ENCODE measurements at places on chromosomes 4 and X. TPM values are rescaled to one million over a fixed set of nuclear protein-coding genes. Genes with fewer than 3 reads are reported as not detected.

- no peak for DNase-seq
Measured at GRCh38 chr4:155405059-155405458, 28.3 kb upstream of the MAP9 start.

DNA sequence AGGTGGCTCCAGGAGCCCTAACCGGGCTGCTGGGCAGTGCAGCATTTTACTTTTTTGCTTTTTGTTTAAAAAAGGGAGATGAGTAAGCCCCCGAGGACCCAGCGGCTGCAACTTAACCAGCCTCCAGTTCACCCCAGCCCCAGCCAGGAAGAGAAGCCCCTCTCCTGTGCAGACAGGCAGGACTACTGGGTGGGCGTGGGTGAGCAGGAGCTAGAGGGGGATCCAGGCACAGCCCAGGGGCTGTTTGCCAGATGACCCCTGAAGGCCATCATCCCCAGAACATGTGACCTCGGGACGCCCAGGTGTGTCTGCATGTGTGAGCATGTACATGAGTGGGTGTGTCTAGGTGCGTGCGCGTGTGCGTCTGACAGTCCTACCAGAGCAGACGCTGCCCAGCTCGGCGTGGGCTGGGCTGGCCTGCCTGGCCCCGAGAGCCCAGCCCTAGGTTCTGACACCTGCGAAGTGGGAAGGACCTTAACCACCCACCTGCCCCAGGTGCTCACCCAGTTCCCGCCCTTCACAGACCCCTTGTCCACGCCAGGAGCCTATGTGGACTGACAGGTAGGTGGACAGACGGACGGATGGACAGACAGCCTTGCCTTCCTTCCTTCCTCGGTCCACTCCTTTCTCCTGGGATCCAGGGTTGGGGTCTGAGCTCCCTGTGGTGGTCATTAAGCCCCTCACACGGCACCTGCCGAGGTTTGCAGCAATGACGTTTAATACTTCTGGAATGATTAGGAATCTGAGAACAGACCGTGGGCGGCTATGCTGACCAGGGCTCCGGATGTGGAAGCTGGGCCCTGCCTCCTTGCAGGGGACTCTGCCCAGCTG, 7.8 kb upstream of the HAUS3 start:
- DNase-seq, result no peak

ARAP2 gene
- 21.7 TPM for total RNA-seq

- DNase-seq, result no peak
Measured at GRCh38 chr4:13203101-13203500, 281.0 kb downstream of the RAB28 start.

- DNase-seq, result no peak
Measured at GRCh38 chrX:123215397-123216089, 31.5 kb downstream of the GRIA3 start.

DNA sequence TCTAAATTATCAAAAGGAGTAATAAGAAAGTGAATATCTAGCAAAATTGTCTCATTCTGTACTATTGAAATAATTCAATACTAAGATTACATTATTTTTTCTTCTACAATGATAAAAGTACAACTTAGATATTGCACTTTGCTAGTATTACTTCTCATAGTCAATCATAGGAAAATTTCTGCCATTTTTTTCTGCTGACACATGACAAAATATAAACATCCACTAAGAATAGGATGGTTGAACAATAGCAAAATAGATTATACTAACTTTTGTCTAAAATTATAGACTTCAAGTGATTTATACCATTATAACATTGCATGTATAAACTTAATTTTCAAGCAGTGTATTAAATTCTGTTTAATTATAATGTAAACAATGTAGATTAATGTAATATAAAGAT, 540.2 kb downstream of the PDHA2 start:
- no peak for DNase-seq

GRCh38 chr4:81659051-81659450, 187.3 kb upstream of the RASGEF1B start:
- no peak for DNase-seq

GRCh38 chr4:1547131-1547855, 136.8 kb downstream of the FAM53A start:
- no peak for DNase-seq

DNA sequence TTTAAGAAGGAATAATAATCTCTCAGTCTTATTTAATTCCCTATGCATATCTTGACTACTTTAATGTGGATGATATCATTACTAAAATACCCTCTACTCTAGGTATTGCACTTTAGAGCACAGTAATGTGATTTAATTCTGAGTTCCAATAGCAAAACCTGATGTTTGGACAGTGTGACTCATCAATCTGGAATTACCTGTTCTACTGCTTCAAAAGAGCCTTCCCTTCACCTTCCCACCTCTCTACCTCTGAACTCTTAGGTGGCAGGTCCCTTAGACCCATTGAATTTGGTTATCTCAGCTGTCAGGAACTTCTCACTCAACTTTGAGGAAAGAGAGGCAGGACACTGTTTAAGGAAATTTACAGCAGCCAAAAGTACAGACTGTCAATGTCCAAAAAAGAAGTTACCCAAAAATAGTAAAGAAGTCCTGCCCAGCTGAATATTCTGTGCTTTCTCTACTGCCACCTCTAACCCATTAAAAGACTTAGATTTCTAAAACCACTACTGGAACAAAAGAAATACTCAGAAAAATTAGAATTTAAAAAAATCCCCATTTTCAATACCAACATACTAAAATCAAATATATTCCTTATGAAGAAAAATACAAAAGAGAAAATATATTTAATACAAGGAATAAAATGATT, 123.1 kb upstream of the GPM6A start:
- no peak for DNase-seq

GRCh38 chrX:154019061-154019621, 561 bp downstream of the IRAK1 start:
- DNase-seq, result no peak

- no peak for DNase-seq
Measured at GRCh38 chr4:7516096-7516772, 81.5 kb upstream of the PSAPL1 start.

DNA sequence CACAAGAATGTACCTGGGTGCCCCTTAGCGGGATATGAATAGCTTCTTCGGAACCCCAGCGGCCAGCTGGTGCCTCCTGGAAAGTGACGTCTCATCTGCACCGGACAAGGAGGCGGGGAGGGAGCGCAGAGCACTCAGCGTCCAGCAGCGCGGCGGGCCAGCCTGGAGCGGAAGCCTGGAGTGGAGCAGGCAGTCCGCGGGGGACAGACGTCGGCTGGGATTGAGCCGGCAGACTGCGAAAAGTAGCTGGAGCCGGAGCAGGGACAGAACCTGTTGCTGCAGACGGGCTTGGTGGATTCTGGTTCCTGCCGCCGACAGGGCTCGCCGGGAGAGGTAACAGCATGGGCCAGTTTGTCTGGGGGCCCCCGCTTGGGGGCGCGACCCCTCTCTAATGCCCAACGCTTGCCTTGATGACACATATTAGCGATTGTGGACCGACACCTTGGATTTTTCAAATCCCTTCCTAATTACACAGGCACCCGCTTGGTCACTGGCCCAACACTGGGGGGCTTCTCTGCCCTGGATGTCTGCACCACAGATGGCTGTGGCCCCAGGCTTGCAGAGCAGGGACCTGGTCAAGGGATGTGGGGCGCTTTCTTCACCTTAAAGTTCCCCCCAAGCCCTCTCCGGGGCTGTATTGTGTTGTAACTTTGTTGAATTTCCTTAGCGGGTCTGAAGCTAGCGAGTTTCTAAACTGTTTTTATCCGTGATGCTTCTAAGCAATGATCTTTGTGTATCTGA, at the start of gene NPFFR2:
Gene NPFFR2, plus strand, starts transcription at position 133 of the 741 bp plus-strand sequence. CDS start 96,592 bp downstream, outside the sequence.
- no peak for DNase-seq

DNA sequence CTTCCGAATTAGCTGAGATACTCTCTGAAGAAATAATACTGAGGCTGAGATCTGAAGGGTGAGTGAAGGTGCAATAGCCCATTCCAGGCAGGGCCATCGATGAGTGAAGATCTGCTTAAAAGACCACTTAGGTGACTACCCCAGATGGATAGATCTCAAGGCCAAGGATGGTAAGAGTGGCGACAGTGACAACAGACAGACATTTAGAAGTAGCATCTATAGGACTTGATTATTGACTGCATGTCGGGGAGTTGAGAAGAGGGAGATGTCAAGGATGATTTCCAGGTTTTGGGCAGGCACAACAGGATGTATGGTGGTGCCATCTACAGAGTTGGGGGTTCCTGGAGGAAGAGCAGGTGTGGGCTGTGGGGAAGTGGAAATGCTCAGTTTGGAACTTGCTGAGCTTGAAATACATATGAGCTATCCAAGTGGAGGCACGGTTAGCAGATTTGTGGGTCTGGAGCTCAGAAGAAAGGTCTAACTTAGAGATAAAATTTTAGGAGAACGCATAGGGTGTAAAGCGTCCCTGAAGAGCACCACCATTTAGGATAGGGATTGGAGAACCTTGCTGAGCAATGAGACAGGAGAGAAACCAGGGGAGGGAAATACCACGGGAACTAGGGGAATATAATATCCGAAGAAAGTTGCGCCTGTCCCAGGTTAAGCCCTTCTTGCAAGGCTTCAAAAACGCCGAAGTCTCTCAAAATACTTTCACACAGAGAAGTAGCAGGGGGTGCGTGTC, 688 bp downstream of the UFSP2 start:
- DNase-seq, result no peak

GRCh38 chr4:7256984-7257810, 64.9 kb downstream of the SORCS2 start:
- no peak for DNase-seq

DNA sequence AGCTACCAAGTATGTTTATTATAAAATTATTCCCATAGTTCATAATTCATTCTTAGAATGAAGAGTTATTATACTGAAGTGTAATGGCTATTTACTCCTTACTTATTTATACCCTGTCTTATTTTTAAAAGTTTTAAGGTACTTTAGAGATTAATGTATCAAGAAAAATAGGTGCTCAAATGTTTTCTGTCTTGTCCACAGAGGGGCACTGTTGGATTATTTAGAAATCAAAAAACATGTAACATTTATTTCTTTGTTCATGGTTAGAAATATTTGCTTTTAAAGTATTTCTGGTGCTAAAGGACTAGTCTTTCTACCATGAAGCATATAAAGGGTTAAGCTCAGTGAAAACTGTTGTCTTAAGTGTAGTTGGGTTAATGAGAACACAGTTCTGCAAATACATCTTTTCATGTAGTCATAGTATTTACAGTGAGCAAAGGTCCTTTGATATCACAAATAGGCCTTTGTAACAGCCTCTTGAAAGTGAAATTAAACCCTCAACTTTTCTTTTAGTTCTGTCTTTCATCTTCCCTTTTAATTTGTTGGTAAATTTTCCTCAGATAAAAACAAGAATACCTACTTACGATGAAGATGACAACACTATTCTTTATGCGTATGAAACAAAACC, 7.7 kb downstream of the SCML1 start:
- DNase-seq, result no peak

DNA sequence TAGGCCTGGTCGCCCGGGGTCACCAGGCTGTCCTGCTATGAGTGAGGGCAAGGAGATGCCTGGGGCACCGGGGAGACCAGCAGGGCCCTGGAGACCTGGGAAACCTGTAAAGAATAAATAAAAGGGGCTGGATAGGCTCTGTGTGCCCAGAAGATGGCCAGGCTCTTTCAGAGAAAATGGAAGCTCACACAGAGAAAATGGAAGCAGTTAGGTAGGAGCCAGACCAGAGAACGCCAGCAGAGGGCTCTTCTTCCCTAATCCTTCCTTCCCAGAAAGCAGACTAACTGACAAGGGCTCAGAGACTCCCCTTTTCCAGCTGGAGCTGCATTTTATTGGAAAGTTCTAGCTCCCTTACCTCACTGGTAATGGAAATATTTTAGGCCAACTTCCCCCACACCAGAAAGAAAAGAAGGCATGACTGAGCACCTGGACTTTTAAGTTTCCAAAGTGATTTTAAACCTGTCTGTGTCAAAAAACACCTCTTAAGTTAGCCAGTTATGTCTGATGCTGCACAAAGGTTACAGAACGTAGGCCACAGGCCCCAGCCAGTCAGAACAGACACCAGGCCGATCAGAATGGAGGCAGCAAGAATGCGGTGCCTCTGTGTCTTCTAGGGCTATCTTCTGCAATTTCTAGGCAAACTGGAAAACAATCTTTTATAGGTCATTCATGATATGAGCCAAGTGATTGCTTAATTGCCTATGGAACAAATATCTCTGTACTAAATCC, 74.0 kb downstream of the ATG4A start:
- DNase-seq, result peak; percentile 23

- DNase-seq, result no peak
Measured at GRCh38 chr4:129129143-129129542, 33.2 kb downstream of the C4orf33 start.

- no peak for DNase-seq
Measured at GRCh38 chr4:20028645-20029044, 223.1 kb upstream of the SLIT2 start.

GRCh38 chr4:152342293-152342692, 193.6 kb downstream of the FBXW7 start:
- DNase-seq, result no peak

- DNase-seq, result no peak
Measured at GRCh38 chr4:74670583-74670982, 123.7 kb downstream of the BTC start.

- DNase-seq, result no peak
Measured at GRCh38 chr4:19725130-19725529, 526.6 kb upstream of the SLIT2 start.

DNA sequence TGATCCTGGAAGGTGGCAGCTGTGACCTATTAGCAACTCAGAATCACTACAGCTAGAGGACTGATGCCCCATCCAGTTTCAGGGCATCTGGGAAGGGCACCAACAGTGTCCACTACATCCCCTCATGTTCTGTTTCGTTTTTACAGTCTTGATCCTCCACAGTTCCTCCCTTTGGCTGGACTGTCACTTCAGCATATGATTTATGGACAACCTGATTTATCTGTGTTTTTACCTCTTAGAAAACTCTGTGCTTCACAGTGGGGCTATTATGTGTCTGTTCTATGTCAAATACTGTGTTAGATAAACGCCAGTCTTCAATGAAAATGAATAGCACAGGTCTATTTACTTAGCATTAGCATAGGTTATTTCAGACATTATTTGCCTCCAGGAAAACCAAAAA, 63.1 kb upstream of the GRPR start:
- DNase-seq, result no peak

SGMS2 gene
- 43.2 TPM for total RNA-seq

GRCh38 chr4:156799121-156799589, 172.4 kb downstream of the PDGFC start:
- DNase-seq, result no peak

DNA sequence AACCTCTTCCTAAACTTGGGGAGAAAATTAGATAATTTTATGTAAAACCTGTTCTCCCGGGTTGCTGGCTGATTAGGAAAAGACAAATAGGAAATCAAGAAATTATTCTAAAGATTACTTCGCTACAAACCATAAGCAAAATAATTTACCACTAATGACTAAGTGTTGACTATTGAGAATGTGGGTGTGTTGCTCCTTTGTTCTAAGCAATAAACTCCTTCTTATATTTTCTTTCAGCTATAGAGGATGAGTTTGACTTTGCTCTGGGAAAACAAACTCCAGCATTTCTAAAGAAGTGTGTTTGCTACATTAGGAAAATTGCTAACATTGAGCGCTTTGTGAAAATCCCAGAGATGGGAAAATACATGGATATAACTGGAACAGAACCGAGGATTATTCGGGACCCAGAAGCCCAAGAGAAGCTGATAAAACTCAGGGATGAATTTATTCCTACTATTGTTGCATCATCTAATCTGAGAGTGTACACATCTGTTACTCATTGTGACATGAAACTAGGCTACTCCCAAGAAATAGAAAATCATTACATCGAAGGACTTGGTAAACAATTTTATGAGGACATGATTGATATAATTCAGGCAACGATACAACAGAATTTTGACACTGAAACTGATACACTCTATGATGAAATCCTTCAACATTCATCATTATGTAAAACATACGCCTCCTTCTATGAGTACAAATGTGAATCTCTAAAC, 194.2 kb downstream of the NWD2 start:
- no peak for DNase-seq

KCNIP4 gene
- 11.3 TPM for total RNA-seq
